NCI-H2081 (cell line): ENCODE measurements at places on chromosomes 16 and 17.

DNA sequence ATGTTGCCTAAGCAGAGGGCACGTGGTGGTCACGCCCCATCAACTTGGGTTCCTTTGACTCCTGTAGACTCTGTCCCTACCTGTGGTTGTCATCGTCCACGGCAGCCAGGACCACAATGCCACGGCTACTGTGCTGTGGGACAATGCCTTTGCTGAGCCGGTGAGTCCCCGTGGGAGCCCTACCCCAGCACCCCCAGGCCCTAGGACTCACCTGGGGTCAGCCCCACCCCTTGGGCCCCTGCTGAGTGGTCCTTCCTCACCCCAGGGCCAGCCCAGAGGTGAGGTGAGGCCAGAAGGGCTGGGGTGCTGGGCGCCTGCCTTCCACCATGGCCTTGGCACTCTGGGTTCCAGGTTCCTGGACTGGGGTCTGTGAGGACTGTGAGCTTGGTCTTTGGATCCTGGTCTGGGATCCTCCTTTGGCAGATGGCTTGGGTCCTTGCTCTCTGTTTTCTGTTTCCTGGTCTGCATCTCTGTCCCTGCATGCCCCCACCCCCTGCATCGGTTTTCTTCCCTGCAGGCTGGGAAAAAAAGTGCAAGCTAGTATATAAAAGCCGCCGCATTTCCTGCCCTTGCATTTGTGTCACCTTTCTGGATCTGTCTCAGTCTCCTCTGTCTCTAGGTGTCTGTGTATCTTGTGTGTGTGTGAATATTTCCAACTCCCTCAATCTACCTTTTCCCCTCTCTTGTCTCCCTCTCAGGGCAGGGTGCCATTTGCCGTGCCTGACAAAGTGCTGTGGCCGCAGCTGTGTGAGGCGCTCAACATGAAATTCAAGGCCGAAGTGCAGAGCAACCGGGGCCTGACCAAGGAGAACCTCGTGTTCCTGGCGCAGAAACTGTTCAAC is 17.5 kb downstream of the STAT5A start:
- DNase-seq = no peak

GRCh38 chr17:48432820-48433775 is 3.1 kb upstream of the SKAP1 start:
- no peak for DNase-seq

GRCh38 chr16:77551357-77551756 is 116.5 kb upstream of the ADAMTS18 start:
- DNase-seq = no peak

DNA sequence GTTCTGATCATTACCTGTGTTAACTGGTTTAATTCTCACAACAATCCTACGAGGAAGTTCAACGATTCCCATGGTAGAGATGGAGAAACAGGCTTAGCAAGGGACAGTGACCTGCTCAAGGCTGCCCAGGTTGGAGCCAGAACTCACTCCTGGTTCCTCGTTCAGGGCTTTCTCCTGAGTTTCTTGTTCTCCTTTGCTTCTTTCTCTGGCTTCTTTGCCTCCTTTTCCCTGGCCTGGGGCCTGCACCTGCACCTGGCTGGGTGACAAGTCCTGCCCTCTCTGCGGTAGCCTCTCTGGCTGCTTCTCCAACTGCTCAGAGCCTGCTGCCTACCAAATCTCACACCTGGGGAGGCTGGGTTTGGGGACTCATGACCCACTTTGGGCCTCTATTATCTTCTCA is 2.8 kb downstream of the CCL22 start:
- DNase-seq = no peak

GRCh38 chr16:2874912-2875362 is 8.1 kb upstream of the FLYWCH2 start:
- DNase-seq = peak; percentile 76

GRCh38 chr16:47230296-47230695 is 86.6 kb upstream of the NETO2 start:
- no peak for DNase-seq

DNA sequence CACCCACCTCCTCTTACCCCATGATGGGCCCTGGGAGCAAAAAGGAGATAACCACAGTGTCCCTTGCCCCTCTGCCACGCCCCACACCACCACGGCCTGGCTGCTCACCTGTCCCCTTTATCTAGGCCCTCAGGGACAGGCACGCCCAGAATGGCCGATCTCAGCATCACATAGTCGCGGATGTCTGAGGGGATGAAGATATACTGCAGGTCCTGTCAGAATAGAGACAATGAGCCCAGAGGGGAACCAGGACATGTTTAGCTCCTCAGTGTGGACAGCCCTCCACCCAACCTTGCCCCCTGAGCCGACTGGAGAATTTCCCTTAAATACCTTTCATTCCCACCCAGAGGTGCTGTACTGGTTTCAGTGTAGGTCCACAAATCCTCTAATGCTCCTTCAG is 15.2 kb downstream of the ST6GALNAC2 start:
- DNase-seq = no peak

GRCh38 chr17:40023590-40024292 is 8.5 kb downstream of the CSF3 start:
- no peak for DNase-seq

DNA sequence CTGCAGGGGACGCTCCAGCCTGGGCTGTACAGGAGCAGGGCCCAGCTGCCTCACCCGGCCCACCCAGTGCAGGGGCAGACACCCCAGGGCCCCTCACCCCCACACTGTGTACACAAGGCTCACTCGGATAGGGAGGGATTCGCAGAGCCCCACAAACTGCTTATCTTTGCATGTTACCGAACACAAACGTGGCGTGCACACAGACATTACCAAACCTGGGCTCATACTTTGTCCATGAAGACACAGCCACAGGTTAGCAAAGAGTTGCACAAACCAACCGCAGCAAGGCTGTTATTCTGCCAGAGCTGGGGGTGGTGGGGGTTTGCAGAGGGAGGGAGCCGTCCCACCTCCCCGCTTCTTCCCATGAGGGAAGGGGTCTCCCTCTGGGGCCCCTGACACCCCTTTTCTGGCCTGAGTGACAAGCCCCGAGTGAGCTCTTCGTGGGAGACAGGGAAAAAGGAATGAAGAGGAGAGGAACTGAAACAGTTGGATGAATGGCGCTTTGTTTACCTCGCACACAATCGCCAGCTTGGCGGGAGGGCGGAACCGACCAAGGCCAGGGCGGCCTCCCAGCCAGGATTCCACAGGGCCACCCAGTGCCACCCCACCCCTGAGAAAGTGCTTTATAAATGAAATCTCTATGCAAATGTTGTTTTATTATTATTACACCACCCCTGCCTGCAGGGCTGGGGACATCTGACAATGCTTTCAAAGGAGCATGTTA is 434 bp upstream of the CPSF4L start:
- DNase-seq = peak; percentile 22

DNA sequence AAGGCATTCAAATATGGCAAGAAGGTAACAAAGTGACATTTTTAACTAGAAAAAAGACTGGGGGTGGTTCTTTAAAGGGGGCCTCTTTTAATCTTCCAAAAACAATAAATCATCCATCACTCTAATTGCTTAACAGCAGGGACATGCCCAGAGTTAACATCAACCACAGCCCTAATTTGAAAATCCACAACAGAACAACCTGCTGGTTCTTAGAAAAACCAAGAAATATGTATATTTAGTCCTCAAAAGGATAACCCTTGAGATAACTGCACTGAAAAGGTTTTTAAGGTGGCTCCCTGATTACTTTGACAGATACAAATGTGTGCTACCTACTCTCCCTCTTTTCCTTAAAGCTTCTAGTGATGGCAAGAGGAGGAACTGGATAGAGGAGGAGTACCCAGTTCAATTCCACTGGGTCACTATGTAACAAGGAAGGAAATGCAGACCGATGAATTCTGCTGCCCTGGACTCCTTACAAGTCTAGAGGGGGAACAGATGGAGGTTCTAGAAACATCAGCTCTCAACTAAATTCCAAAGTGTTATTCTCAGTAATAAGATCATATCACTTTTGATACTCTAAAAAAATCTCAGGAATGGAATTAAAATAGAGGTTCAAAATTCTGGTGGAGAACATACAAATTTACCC is 54.3 kb downstream of the N4BP1 start:
- no peak for DNase-seq

- DNase-seq = peak; percentile 58
Observed at GRCh38 chr16:1825864-1826690, 548 bp downstream of the HAGH start.

DNA sequence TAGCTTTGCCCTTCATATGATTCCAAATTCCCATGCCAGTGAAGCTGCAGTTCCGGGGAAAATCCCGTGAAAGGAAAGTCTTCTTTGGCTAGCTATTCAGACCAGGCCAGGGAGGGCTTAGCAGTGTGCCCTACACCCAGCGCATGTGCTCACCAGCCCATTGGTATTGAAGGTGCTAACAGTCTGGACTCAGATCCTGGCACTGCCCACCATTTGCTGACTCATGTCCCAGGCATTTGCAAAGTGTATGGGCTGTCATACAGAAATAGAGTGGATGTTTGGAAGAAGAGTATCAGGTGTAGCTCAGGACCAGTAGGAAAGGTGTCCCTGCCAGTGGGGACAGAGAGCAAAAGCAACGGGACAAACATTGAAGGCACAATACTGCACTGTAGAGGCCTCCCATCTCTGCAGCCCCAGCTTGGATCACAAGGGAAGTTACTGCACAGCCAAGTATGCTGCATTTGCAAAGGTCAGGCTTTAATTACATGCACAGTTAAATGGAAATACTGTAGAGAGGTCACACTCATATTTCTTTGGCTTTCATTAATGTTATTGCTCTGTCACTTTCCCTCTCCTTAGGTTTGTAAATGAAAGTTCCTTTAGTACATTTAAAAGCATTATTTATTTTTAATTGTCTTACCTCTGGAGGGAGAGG is 220.0 kb downstream of the IRX3 start:
- no peak for DNase-seq

DNA sequence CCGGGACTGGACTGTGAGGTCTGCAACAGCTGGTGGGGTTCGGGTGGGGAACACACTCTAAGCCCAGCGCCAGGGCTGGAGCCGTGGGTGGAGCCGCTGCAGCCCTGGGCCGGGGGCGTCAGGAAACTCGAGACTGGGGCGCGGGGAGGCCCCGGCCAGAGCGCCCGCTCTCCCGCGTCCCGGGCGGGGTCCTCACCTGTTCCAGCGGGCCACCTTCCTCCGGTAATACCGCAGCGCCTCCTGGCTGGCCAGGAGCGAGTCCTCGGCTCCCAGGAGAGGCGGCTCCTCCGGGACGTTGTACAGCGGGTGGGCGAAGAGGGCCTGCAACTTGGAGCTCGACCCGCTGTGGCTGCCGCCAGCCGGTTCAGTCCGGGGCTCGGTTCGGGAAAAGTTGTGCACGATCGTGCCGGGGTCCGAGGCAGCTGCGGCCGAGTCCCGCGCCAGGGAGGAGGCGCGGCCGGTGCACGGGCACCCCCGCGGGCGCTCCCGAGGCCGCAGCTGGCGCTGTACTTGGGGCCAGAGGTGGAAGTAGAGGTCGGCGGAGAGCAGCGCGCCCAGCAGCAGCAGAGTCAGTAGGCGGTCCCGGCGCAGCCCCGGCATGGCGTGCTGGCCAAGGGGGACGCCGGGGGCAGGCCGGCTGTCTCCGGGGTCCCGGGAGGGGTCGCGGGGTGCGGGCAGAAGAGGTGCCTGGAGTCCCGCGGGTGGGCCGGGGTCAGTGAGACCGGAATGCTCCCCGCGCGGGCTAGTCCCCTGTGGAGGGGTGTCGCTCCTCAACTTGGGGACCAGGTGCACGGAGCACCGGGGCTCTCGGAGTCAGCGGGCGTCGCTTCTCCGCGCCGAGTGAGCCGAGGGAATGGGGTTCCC is 868 bp downstream of the FAM20A start:
- no peak for DNase-seq

GRCh38 chr16:51592001-51592501 is 441.0 kb upstream of the SALL1 start:
- DNase-seq = no peak

DNA sequence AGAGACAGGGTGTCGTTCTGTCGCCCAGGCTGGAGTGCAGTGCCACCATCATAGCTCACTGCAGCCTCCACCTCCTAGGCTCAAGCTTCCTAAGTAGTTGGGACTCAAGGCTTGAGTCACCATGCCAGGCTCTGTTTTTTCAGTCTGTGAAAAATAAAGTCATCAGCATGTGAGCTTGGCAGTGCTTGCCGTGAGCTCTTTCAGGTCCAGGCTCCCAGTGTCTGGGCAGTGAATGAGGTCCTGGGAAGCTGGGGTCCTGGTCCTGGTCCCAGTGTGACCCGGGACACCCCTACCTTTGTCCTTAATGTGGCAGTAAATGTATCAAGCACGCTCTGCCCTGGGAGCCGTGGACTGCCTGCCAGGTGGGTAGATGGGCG is 22.9 kb upstream of the RPL13 start:
- DNase-seq = no peak

- peak; percentile 82 for DNase-seq
Observed at GRCh38 chr17:57927048-57927723, 28.0 kb downstream of the CUEDC1 start.

DNA sequence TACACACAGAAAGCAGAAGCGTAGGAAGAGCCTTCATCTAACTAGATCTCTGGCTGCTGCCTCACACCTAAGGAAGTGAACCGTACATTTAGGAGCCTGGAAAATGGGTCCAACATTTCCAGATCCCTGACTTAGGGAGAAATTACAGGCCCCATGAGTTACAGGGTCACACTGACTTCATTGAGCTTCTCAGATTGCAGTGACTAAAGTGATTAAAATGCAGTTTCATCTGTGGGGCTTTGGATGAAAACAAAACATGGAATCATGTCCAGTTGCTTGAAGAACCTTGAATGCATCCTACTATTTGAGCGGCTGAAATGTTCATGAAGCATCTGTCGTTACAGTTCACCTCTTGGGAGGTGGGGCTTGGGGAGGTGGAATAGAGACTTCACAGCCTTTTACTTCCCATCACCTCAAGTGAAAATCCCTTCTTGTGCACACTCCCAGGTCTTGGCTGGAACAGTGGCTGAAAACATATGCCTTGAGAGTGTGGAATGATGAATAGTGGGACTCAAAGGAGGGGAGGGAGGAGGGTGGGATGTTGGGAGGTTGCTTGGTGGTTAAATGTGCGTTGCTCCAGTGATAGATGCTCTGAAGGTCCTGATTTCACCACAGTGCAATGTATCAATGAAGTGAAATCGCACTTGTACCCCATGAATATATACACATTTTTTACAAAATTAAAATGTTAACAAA is 19.7 kb downstream of the TEKT3 start:
- DNase-seq = no peak

DNA sequence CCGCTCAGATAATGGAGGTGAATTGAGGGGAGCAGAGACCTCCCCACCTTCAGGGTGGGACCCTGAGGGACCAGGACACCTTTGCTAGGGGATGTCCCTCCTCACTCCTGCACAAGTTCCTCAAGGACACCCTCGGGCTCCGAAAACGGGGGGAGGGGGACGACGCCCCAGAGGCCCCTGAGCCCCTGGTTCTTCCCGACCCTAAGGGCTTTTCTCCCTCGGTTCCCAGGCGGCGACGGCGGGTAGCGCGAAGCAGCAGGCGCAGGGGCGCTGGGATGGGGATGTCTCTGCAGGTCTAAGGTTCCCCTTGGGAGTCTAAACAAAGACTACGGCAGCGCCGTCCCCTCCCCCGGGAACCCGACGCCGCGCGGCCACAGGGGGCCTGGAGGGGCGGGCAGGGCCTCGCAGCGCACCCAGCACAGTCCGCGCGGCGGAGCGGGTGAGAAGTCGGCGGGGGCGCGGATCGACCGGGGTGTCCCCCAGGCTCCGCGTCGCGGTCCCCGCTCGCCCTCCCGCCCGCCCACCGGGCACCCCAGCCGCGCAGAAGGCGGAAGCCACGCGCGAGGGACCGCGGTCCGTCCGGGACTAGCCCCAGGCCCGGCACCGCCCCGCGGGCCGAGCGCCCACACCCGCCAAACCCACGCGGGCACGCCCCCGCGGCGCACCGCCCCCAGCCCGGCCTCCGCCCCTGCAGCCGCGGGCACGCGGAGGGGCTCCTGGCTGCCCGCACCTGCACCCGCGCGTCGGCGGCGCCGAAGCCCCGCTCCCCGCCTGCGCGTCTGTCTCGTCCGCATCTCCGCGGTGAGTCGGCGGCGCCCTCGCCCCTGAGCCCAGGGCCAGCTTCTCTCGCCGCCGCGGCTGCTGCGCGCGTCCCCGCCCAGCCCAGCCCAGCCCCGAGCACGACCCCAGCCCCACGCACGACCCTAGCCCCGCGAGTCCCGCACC is 36.7 kb upstream of the NDRG4 start:
- DNase-seq = no peak
